ENCODE measurements at places on chromosomes 4 and X.

GRCh38 chr4:150215601-150216000, 137.4 kb downstream of the DCLK2 start:
- no peak for DNase-seq

GRCh38 chrX:6941041-6941440, 206.5 kb upstream of the STS start:
- DNase-seq = no peak

DNA sequence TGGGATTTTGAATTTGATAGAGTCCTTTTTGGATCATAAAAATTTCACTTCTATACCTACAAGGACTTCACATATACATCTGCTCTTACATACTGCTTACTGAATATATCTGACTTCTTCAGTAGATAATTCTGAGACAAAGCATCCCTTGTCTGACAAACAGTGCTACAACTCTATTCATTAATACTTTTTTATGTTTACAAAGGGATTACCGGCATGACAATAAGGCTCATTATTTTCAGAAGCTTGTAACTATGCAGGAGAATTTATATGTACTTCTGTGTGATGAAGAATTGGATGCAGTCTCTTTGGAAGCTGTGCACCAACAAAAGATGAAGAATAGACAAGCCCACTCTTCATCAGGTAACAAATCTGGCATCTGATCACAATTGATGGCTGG, 1070.3 kb downstream of the STIM2 start:
- no peak for DNase-seq

GRCh38 chrX:3192835-3193234, 151.6 kb downstream of the ARSF start:
- DNase-seq = no peak

GRCh38 chr4:184958127-184958922, 60.0 kb upstream of the HELT start:
- no peak for DNase-seq

DNA sequence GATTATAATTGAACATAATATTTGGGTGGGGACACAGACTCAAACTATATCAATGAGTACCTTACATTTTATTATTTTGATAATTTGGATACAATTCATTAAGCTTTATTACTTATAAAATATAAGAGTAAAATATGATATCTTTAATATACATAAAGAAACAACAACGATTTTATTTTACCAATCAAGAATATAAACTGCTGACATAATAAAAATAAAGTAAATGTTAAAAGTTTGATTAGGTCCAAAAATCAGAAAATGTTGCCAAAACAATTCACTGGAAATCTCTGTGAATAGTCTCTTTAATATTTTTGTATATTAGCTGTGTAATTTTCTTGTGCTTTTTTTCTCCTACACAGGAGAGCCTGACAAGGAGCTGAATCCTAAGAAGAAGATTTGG, 21.4 kb downstream of the GIMD1 start:
- no peak for DNase-seq

DNA sequence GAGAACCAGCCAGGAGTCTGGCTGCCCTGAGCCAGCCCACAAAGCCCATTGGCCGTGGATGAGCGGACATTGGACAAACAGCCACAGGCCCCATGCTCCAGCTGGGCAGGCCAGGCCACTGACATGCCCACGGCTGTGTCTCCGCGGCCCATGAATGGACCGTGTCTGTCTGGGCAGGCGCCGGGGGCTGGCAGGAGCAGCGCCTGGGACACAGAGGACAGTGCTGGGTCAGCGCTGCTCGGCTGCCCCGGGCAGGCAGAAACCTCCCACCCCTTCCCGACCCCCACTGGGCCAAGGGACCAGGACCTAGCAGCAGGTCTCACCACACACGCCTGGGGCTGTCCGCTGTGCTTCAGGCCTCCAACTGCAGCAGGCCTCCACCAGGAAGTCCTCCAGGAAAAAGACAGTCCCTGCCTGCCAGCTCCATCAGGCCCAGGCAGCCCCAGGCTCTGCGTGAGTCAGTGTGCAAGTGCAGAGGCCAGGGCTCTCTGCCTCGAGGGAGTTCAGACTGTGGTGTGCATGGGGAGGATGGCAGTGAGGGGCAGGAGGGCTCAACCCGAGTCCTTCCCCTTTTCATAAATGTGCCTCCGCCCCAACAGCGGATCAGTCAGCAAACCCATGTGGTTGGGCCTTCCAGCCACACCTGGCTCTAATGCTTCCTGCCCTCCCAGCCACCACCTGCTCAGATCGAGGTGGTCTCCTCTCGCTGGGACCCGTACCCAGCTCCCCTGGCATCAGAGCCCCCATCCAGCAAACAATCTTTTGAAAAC, 17.2 kb upstream of the FGFR3 start:
- no peak for DNase-seq

DNA sequence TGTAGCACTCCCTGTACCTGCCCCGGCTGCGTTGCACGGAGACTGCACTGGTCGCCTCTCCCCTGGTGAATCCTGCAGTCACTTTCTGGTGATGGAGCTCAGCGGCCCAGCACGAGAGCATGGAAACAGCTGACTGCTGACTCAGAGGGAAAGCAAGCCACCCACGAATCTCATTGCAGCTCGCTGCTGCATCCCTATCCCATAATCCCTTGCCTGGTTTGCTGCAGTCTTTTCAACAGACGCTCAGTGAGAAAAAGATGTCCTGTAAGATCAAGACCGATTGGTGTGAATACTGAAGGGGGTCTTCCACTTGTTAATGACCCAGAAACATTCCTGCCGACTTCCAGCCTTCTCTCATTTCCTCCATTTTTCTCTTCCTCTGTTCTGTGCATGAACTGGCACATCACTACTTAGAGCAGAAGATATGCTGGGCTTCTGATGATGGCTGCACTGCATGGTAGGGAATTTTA, 52.9 kb downstream of the TRIM2 start:
- no peak for DNase-seq

DNA sequence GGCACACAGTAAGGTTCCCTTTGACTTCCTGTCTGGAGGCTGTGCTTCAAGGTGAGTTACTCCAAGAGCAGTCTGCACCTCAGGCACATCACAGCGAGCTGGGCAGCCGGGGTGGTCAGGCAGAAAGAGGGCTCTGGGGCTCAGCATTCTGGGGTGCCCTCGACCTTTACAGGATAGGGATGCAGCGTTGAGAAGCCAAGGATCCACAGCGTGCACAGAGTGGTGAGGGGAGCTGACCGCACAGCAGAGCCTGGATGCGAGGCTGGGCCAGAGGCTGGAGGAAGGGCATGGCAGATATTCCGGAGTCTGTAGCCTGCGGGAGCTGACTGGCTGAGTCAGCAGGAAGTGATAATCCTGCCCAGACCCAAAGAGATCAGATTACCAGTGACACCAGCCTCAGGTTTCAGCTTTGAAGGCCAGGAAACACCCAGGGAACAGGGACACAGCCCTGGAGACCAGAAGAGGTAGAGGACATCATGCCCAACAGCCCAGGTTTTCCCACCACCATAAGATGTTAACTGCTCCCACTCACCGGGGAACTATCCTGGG, 38.4 kb upstream of the PDLIM3 start:
- no peak for DNase-seq

GRCh38 chr4:113888006-113888405, 91.4 kb downstream of the ARSJ start:
- DNase-seq = no peak

- no peak for DNase-seq
These were observed 340.9 kb upstream of the FGF13 start for GRCh38 chrX:139052461-139052860.

- DNase-seq = no peak
These were observed 17.7 kb upstream of the ELOVL6 start for GRCh38 chr4:110216129-110216528.

- DNase-seq = no peak
These were observed 662.5 kb downstream of the RAPGEF2 start for GRCh38 chr4:159765382-159765781.

DNA sequence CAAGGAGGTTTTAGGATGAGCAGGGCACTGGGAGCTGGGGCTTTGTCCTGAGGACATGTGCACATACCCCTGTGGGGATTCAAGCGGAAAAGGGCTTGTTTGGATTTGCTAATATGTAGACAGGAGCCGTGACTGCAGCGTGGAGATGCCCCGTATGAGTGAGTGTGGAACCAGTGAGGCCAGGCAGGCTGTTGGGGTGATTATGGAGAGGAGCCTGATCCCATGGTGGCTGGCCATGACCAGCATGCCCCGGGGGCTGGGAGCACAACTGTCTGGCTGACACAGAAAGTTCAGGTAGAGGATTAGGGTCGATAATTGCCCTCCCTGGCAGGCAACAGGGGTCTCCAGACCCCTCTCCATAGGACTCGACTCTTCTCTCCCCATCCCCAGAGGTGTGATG, 68.8 kb upstream of the STX18 start:
- DNase-seq = no peak

- DNase-seq = no peak
These were observed 72.6 kb downstream of the WWC2 start for GRCh38 chr4:183171484-183172267.

- DNase-seq = no peak
These were observed 40.1 kb upstream of the SPOCK3 start for GRCh38 chr4:167274351-167274750.

DNA sequence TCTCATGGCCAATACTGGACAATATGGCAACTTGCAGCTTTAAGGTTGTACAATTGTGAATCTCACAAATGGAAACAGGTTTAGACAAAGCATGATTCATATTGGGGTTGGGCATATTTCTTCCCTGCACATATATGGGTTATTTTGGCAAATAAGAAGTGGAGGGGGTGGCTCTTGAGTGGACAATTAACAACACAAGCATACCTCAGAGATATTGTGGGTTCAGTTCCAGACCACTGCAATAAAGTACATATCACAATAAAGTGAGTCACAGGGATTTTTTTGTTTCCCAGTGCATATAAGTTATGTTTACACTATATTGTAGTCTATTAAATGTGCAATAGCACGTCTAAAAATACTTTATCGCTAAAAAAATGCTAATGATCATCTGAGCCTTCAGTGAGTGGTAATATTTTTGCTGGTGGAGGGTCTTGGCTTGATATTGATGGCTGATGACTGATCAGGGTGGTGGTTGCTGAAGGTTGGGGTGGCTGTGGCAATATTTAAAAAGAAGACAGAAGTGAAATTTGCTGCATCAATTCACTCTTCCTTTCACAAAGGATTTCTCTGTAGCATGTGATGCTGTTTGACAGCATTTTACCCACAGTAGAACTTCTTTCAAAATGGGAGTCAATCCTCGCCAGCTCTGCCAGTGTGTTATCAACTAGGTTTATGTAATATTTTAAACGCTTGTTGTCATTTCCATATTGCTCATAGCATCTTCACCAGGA, 50.5 kb upstream of the OGT start:
- DNase-seq = no peak

- DNase-seq = no peak
These were observed 687 bp upstream of the ZNF275 start for GRCh38 chrX:153333266-153333665.

DNA sequence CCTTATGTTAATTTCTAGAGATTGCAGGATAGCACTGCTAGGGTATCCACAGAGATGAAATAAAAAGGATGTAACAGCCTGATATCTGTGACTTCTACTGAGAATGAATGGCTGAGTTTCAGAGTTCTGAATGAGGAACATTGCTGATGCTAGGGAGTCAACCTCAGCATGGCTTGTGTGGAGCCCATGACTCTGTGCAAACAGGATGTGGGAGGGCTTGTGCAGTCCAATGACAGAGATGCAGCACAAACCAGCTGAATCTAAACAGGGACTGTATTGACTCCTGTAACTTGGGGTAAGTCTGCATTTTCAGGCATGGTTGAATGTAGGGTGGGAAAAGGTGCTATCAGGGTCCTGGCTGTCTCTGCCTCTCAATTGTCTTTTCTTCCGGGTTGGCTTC, 5.3 kb upstream of the RASL11B start:
- no peak for DNase-seq

DNA sequence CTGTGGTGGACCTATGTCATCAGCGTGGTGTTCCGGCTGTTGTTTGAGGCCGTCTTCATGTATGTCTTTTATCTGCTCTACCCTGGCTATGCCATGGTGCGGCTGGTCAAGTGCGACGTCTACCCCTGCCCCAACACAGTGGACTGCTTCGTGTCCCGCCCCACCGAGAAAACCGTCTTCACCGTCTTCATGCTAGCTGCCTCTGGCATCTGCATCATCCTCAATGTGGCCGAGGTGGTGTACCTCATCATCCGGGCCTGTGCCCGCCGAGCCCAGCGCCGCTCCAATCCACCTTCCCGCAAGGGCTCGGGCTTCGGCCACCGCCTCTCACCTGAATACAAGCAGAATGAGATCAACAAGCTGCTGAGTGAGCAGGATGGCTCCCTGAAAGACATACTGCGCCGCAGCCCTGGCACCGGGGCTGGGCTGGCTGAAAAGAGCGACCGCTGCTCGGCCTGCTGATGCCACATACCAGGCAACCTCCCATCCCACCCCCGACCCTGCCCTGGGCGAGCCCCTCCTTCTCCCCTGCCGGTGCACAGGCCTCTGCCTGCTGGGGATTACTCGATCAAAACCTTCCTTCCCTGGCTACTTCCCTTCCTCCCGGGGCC, 1.2 kb downstream of the GJB1 start:
- DNase-seq = no peak

DNA sequence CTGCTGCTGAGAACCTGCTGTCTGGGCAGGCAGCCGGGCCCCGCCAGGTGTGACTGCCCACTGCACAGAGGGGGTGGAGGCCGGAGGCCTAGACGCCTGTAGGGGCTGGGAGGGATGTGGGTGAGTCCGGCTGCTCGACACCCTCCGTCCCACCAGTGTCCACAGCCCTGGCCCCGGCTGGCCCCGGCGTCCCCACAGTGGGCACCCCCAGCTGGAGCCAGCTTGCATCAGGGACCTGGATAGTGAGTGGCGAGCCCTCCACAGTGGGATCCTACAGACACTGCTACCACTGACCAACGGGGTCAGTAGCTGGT, 34.7 kb upstream of the SPON2 start:
- DNase-seq = no peak
